ENCODE measurements at places on chromosomes 6 and 20. TPM values are rescaled to one million over a fixed set of nuclear protein-coding genes. Genes with fewer than 3 reads are reported as not detected.

DNA sequence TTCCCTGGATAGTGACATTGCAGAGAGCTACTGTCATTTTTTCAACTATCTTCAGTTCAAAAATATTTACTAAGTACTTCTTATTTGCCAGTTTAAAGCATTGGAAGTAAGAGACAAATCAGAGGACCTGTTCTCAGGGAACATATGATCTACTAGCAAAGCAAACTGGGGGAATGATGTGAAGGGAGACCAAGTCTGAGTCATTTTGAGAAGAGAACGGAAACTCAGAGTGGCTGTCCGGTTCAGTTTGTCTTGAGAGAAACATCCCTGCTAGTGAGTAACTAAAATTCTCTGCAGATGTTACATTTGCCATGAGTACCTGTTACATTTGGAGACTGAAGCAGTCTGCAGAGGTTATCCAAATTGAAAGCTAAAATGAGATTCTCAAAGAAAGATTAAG, 118.3 kb downstream of the KCNQ5 start:
- no peak overlapping the region for H3K4me3 ChIP-seq
- H3K4me1 ChIP-seq = no peaks in the 10 kb centered on the region
- no peak for DNase-seq
- H3K27ac ChIP-seq = no peak overlapping the region

DNA sequence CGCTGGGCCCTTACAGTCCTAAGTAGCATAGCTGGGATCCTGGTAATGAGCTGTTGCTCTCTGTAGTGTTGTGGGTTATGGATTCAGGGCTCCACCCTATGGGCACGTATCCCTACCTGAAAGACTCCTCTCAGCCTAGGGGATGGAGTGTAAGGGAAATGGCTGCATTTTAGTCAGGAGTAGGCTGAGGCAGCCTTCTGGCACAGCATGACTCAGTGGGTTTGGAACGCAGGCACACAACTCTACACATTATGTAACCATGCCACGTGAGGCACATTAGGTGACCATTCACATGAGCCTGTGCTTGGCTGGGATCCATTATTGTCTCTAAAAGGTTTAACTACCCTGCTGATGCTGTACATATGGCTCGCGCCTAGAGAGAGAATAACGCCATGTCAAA, 27.8 kb downstream of the HDDC2 start:
- no peaks in the 10 kb centered on the region for H3K27me3 ChIP-seq
- H3K4me3 ChIP-seq = no peak overlapping the region
- no peaks in the 10 kb centered on the region for H3K4me1 ChIP-seq
- H3K36me3 ChIP-seq = no peaks in the 10 kb centered on the region
- no peak overlapping the region for H3K27ac ChIP-seq

The HLA-E gene
- 569 TPM for total RNA-seq

The NKAIN4 gene
- total RNA-seq = 7.2 TPM

DNA sequence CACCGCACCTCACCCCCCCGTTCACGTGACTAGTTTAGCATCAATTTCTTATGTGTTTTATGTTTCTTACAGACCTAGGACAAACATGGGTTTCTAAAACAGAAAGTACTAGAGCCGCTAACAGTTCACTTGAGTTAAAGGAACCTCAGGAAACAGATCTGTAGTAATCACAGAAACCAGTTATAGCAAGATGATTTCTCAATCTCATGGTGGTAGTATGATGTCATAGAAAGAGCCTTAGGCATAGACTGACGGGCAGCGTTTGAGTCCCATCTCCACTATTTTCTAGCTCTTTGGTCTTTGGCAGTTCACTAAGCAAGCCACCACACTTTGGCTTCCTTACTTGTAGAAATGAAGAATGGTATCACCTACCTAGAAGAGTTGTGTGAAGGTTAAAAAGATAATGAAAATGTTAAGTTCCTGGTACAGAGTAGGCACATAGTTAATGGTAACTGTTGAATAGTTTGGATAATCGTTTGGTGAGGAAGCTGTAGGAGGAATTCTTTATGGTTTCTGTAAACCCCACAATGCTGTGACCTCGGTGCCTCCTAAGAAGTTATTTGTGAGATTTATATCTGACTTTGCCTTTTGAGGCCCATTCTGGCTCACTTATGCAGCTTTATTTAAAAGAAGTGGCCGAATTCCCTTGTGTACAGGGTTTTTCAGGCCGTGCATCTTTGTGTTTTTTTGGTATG, 21.3 kb downstream of the CTNNBL1 start:
- no peaks in the 10 kb centered on the region for H3K27me3 ChIP-seq
- H3K36me3 ChIP-seq = peaks cover 5% of the 10 kb centered on the region
- no peak overlapping the region for H3K27ac ChIP-seq
- no peak overlapping the region for H3K4me3 ChIP-seq

GRCh38 chr6:157150076-157150475, 173.2 kb downstream of the TMEM242 start:
- DNase-seq = no peak
- peaks cover 16% of the 10 kb centered on the region for H3K4me1 ChIP-seq
- H3K4me3 ChIP-seq = no peak overlapping the region
- peaks cover 14% of the 10 kb centered on the region for H3K36me3 ChIP-seq
- H3K27me3 ChIP-seq = no peaks in the 10 kb centered on the region
- no peak overlapping the region for H3K27ac ChIP-seq

GRCh38 chr6:38337819-38338465, 301.8 kb downstream of the BTBD9 start:
- H3K36me3 ChIP-seq = no peaks in the 10 kb centered on the region
- no peaks in the 10 kb centered on the region for H3K4me1 ChIP-seq

The IMPG1 gene
- total RNA-seq = not detected

- H3K27me3 ChIP-seq = no peaks in the 10 kb centered on the region
- no peaks in the 10 kb centered on the region for H3K4me1 ChIP-seq
- no peak overlapping the region for H3K27ac ChIP-seq
- DNase-seq = no peak
- no peaks in the 10 kb centered on the region for H3K36me3 ChIP-seq
- H3K4me3 ChIP-seq = no peak overlapping the region
Observed at GRCh38 chr6:5499644-5500306, 238.5 kb downstream of the FARS2 start.

- no peak for DNase-seq
- no peak overlapping the region for H3K27ac ChIP-seq
- no peak overlapping the region for H3K4me3 ChIP-seq
Observed at GRCh38 chr20:56506103-56506502, 18.4 kb upstream of the FAM209A start.

The BACH2 gene
- total RNA-seq = 4.4 TPM

GRCh38 chr20:4225745-4226144, 210.4 kb upstream of the RNF24 start:
- peak overlapping the region; percentile 54 for H3K27ac ChIP-seq
- H3K4me1 ChIP-seq = peaks cover 6% of the 10 kb centered on the region
- no peak overlapping the region for H3K4me3 ChIP-seq
- no peaks in the 10 kb centered on the region for H3K36me3 ChIP-seq
- DNase-seq = no peak

DNA sequence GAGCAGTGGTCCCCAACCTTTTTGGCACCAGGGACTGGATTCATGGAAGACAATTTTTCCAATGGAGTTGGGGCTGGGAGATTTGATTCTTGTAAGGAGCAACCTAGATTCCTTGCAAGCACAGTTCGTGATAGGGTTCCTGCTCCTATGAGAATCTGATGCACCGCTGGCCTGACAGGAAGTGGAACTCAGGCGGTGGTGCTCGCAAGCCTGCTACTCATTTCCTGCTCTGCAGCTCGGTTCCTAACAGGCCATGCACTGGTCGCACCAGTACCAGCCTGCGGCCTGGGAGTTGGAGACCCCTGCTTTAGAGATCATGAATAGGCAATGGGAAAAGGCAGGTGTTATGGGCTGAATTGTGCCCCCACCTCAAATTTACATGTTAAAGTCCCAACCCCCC, 131.2 kb downstream of the PFDN4 start:
- no peak for DNase-seq
- no peak overlapping the region for H3K27ac ChIP-seq
- H3K4me1 ChIP-seq = no peaks in the 10 kb centered on the region

GRCh38 chr6:160355001-160355400, 6.8 kb downstream of the SLC22A3 start:
- DNase-seq = no peak
- no peaks in the 10 kb centered on the region for H3K27me3 ChIP-seq
- H3K4me1 ChIP-seq = no peaks in the 10 kb centered on the region
- no peaks in the 10 kb centered on the region for H3K36me3 ChIP-seq
- no peak overlapping the region for H3K4me3 ChIP-seq

DNA sequence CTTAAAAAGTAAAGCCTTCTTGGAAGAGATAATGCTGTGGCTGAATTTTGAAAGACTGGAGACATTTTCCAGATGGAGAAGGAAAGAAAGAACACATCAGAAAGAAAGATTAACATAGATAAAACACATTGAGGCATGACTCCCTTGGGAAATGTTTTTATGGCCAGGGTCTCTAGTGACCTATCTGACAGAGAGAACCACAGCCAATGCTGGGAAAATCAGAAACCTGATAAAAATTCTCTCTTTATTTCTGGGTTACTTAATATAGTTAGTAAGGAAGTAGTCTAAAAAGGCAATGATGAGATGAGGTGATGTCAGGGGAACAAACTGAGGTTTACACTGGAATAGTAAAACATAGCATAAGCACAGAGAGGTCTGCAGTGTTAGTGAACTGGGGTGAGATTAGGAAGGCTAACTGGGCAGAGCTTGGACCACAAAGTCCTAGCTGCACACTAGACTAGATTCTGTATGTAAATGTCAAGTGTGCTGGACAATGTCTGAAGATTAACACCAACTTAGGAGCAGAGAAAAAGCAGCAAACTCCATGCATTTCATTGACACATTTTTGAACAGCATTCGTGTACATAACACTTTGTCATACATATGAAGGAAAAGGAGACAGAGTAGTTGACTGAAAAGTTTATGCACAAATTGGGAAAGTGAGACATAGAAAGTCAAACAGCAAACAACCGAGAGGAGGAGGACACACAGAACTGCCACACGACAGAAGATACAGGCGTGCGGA, 31.0 kb downstream of the ELOVL2 start:
- no peak for DNase-seq
- no peak overlapping the region for H3K27ac ChIP-seq
- H3K4me3 ChIP-seq = no peak overlapping the region

The RNF39 gene
- not detected for total RNA-seq

The TSBP1 gene
- total RNA-seq = not detected

GRCh38 chr20:39643292-39643691, 681.1 kb downstream of the DHX35 start:
- no peaks in the 10 kb centered on the region for H3K27me3 ChIP-seq
- H3K4me1 ChIP-seq = no peaks in the 10 kb centered on the region
- no peaks in the 10 kb centered on the region for H3K36me3 ChIP-seq
- H3K27ac ChIP-seq = no peak overlapping the region
- H3K4me3 ChIP-seq = no peak overlapping the region

The PACRG gene
- total RNA-seq = 10.4 TPM

Data from tibial nerve (tissue), 4 donors.